ENCODE measurements at places on chromosomes 7 and 10.

DNA sequence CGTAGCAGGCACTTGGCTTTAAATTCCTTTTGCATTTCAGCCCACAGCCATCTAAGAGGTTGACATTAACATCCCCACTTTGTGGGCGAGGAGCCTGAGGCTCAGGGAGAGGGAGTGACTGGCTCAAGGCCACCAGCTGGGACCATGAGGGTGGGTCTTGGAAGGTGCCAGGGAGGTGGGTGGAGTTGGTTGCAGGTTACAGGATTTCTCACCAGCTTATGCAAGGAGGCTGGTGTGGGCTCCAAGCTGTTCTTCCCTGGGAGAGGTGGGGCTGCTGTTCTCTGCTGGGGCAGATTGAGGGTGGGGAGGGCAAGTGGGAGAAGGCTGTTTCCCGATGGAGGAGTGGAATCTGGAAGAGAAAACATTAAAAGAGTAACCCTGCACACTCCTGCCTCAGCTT, 14.1 kb upstream of the C10orf95 start:
- no peaks in the 10 kb centered on the region for H3K36me3 ChIP-seq
- H3K27ac ChIP-seq, result no peak overlapping the region
- DNase-seq, result no peak
- H3K27me3 ChIP-seq, result no peaks in the 10 kb centered on the region
- H3K4me3 ChIP-seq, result no peak overlapping the region

DNA sequence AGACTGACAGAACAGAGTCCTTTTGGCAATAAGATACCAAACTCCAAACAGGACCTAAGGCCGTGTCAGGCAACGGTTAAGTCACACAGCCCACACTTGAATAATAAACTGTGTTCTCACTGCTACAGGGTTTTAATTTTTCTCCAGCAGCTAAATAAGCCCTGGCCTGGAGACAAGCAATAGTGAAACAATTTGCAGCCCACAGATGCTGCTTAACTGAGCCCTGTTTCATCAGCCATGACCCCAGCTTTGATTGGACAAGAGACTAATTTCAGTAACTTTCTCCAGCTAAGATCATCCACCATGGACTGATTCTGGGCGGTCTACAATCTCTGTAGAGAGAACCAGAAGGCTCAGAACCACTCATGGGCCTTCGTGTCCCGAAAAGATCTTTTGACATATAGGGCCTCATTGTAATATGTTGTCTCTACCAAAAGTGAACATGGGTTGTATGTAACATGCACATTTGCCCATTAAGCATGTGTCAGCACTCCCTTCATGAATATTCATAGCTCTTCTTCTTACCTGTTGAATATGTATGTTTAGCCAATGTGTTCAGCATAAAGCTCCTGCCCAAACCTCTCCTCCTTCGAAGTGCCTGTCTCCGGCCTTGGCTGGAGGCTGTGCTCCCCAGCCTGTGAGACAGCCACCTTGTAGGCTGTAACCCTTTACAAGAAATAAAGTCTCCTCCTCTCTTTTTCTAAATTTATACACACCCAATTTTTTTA, 223.1 kb upstream of the AKR1E2 start:
- H3K4me3 ChIP-seq, result no peak overlapping the region
- H3K36me3 ChIP-seq, result no peaks in the 10 kb centered on the region
- DNase-seq, result no peak
- H3K27ac ChIP-seq, result no peak overlapping the region
- H3K4me1 ChIP-seq, result no peaks in the 10 kb centered on the region
- H3K27me3 ChIP-seq, result no peaks in the 10 kb centered on the region

DNA sequence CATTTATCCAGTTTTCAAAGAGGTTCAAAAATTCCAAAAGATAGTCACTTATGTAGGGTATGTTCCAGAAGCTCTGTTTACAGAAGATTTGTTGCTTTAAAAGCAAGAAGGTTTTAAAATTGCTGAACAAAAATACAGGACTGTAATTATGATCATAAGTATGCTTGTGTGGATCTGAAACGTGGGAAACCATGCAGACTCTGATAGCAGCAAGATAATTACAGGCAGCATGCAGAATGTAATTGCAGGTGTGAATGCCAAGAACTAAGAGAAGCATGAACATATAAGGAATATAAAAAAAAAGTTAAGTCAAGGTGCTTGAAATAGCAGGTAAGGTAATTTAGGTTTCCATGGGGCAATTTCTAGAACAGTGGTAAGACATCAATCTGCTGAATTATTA, 405.7 kb downstream of the ARL4A start:
- H3K27me3 ChIP-seq, result no peaks in the 10 kb centered on the region
- no peaks in the 10 kb centered on the region for H3K36me3 ChIP-seq
- no peak overlapping the region for H3K27ac ChIP-seq

- H3K4me1 ChIP-seq, result no peaks in the 10 kb centered on the region
- H3K4me3 ChIP-seq, result no peak overlapping the region
- no peaks in the 10 kb centered on the region for H3K36me3 ChIP-seq
- no peak for DNase-seq
- H3K27ac ChIP-seq, result no peak overlapping the region
These were observed 232.7 kb downstream of the LRMDA start for GRCh38 chr10:75663947-75664664.

DNA sequence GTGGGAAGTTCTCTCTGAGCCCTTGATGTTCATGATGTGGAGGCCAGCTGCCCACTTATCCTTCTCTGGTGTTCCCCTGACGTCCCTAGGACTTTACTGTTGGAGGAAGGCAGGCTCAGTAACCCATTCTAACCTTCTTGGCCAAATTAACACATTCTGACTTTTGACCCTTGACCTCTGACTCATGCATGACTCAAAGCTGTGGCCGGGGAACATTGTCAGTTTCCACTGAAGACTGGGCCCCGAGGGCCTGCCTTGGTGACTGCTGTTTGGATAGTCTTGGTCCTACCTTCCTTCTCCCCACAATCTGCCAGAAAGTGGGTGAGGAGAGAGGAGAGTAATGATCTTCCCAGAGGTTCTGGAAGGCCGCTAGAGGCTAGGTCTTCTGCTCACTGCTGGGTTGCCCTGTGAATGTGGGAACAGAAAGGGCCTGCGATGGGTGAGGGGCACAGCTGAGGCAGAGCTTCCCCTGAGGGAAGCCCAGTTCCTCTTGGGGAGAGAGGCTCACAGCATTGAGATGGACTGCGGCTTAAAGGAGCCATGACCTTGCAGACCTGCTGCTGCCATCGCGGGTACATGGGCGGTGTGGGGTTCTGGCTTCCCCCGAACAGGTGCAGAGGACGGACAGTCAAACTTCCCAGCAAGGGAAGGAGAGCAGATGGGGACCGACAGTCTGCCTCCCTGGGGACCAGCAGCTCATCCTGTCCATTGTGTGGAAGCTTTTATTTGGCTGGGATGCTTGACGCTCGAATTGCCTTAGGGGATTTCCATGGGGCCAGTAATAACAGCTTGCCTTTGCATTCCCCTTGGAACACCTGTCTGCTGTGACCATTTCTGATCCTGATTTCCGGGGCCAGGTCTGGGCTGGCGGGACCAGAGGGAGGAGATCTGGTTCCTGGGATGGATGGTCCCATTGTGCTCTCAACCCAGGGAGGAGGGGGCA, 43.8 kb downstream of the ADAMTS14 start:
- no peaks in the 10 kb centered on the region for H3K27me3 ChIP-seq
- H3K4me3 ChIP-seq, result no peak overlapping the region
- H3K4me1 ChIP-seq, result no peaks in the 10 kb centered on the region
- no peaks in the 10 kb centered on the region for H3K36me3 ChIP-seq

DNA sequence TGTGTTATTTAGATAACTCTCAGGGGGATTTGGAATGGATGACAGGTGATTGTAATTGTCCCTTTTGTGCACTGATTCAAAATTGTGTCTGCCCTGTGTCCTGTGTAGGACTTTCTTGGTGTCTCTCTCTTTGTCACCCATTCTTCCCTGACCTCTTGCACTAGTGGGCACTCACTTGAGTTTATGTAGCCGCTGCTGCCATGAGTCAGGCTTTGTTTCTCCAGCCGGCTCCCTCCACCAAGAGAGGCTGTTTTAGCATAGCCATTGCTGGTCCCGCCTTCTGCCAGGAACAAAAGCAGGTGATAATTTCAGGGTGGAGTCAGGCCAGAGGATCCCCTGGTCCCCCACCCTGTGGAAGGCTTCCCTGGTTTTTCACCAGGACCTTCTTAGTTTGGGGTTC, 8.4 kb downstream of the COL17A1 start:
- H3K4me1 ChIP-seq, result no peaks in the 10 kb centered on the region
- H3K27me3 ChIP-seq, result no peaks in the 10 kb centered on the region
- H3K27ac ChIP-seq, result peak overlapping the region; percentile 68
- H3K4me3 ChIP-seq, result no peak overlapping the region
- no peaks in the 10 kb centered on the region for H3K36me3 ChIP-seq

DNA sequence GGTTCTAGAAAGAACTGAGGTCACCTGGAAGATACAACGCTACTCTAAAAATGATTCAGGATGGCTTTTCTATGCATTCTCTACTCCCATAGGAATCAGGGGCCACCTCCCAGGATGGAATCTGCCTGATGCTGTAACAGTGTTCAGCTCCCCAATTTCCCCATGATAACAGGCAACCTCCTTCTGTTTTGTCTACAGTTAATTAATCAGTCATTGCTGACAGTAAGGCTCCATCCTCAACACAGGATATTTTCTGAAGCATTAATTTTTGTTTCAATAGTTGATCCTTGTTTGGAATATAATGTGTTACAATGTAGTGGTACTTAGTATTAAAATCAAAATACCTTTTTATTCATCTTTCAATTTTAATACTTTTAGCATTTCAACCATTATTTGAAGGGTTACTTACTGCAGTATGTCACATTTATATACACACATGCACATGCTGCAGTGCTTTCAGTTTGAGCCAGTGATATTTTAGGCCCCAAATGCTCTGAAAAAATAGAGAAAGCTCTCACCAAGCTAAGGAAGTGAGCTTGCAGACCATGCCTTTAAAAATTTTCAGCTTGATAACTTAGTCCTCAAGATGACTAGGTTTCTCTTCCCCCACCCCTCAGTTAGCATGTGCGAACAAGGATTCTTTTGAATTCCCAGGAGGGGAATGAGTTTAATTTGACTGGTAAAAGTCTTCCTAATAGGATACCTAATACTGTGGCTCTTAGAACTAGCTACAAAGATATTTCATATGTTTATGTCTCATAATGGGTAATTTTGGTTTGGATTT, 592 bp upstream of the PIK3CG start:
- H3K27ac ChIP-seq, result peak overlapping the region; percentile 58
- no peaks in the 10 kb centered on the region for H3K4me1 ChIP-seq
- no peak for DNase-seq
- peak overlapping the region; percentile 38 for H3K4me3 ChIP-seq
- H3K36me3 ChIP-seq, result no peaks in the 10 kb centered on the region

DNA sequence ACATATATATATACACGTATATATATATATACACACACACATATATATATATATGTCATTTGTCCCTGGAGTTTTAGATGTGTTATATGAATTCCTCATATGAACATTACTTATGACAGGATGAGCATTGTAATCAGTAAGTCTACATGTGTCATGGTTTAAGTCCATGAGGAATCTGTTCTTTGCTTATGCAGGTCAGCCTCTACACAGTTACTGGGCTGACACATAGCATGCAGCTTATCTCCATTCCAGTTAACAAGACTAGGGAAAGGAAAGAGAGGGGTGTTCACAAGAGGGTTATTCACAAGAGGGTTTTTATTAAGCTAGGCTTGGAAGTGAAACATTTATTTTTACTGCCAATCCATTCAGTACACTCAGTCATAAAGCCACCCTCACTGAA, 226.7 kb downstream of the SNX13 start:
- no peak for DNase-seq
- H3K4me1 ChIP-seq, result no peaks in the 10 kb centered on the region
- no peak overlapping the region for H3K27ac ChIP-seq
- H3K4me3 ChIP-seq, result no peak overlapping the region

- no peaks in the 10 kb centered on the region for H3K27me3 ChIP-seq
- H3K36me3 ChIP-seq, result no peaks in the 10 kb centered on the region
These were observed 97.0 kb downstream of the LRMDA start for GRCh38 chr10:75528392-75528791.

GRCh38 chr7:88269586-88269985, 37.1 kb downstream of the STEAP4 start:
- no peaks in the 10 kb centered on the region for H3K4me1 ChIP-seq
- DNase-seq, result no peak
- H3K27me3 ChIP-seq, result no peaks in the 10 kb centered on the region
- no peak overlapping the region for H3K27ac ChIP-seq

DNA sequence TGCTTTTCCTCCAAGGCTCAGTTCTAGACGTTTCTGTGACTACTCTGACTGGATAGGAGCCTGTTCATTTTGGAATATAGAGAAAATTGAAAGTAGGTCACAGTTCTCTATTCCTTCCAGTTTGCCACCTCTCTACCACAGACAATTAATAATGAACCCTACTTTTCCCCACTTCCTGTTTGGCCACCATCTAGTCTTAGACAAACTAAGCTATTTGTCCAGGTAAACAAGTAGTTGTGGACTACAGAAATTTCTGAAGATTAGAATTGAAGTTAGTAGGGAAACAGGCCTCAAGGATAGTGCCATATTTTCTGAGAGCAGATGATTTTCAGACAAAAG, 87.0 kb downstream of the AUTS2 start:
- no peak overlapping the region for H3K4me3 ChIP-seq
- H3K36me3 ChIP-seq, result no peaks in the 10 kb centered on the region
- no peak for DNase-seq
- no peaks in the 10 kb centered on the region for H3K27me3 ChIP-seq
- no peak overlapping the region for H3K27ac ChIP-seq

GRCh38 chr10:51235865-51236264, 161.6 kb downstream of the PRKG1 start:
- no peak overlapping the region for H3K27ac ChIP-seq
- H3K4me1 ChIP-seq, result no peaks in the 10 kb centered on the region
- no peak overlapping the region for H3K4me3 ChIP-seq
- no peaks in the 10 kb centered on the region for H3K36me3 ChIP-seq
- no peaks in the 10 kb centered on the region for H3K27me3 ChIP-seq
- DNase-seq, result no peak

DNA sequence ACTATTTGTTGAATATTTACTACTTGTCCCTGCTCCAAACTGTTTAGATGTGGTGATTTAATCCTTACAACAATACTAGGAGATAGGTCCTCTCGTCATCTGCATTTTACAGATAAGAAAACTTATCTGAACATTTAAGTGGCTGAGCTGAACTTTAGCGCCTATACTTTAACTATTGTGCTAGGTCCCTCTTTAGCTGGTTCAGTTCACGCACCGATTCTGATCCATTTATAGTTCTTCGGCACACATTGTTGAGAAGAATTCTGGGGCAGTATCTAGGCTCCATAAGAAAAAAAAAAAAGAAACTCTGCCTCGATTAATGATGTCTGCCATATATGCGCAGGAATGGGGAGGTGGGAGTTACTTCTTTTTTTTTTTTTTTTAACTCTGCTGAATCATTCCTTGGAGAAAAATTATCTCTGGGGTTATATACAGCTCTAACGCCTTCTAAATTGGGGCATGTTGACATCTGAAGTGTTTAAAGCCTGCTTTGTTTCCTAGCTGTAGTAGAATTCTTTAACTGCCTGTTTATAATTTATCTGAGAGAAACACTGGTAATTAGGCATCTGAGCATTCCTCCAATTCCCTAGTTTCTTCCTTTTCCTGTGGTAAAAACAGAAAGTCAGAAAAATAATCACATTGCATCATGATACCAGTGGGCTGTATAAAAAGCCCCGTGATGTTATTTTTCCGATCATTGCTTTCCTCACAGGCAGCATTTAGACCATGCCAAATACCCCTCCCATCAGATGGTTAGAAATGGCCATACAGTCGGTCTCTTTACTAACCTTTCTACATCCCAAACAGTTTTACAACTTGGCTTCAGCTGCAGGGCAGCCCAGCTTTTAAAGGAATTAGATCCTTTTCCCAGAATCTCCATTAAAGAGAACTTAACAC, 98.5 kb upstream of the KDM7A start:
- H3K27me3 ChIP-seq, result no peaks in the 10 kb centered on the region
- no peak for DNase-seq
- no peaks in the 10 kb centered on the region for H3K36me3 ChIP-seq
- H3K4me1 ChIP-seq, result no peaks in the 10 kb centered on the region

GRCh38 chr7:150620061-150620460, 12.1 kb downstream of the GIMAP6 start:
- H3K27me3 ChIP-seq, result no peaks in the 10 kb centered on the region
- DNase-seq, result no peak
- H3K27ac ChIP-seq, result no peak overlapping the region
- no peaks in the 10 kb centered on the region for H3K36me3 ChIP-seq
- no peaks in the 10 kb centered on the region for H3K4me1 ChIP-seq

All from breast epithelium (tissue), 4 donors.